ENCODE measurements at places on chromosomes 4 and X.

DNA sequence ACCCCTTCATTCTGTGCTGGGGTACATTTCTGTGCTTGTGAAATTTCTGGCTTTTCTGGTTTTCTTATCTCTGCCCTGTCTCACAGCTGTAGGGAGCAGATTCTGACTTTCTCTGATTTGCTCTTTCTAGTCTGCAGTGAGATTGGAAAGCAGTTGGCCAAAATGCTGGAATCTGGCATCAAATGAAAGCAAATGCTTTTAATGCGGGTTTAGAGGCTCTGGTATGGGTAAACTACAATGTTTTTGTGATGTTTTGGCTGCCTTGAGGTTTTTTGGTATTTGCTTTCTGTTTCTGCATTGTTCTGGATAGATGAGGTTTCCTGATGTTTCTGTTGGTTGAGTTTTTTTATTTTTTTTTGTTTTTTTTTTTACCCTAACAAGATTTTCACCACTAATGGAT is 23.8 kb downstream of the SMIM20 start:
- no peak for DNase-seq

DNA sequence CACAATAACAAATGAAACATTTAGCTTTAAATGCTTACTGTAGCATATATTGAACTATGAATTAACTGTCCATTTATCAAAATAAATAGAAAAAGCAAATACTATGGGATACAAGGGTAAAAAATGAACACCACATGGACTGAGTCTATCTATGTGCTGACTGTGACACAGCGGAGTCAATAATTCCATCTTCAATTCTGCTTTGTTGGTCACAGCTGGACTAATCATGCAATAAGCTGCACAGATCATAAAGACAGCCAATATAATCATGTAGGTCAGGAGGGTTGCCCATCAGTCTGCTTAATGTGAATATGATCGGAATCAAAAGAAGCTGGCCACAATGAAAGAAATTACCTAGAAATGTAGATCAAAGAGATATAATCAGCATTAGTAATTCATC is 95.7 kb upstream of the FAM47A start:
- DNase-seq, result no peak

- no peak for DNase-seq
These were observed 56.2 kb upstream of the ANKRD50 start for GRCh38 chr4:124768596-124769365.

DNA sequence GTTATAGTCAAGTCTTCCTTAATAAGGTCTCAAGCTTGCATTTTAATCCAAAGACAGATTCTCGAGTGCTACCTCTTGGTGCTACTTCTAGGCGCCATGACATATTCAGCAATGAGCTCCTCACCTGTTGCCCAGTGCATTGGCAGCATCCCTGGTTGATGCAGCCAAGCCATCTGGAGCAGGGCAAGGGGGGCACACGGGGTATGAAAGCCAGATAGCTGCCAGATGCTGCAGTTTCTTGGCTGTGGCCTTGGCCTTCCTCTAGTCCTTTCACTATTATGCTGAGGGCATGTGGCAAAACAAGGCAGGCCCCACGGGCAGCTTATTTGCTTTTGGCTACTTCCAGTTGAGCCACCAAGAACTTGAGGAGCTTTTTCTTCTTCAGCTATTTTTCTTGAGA is 168.6 kb upstream of the PGRMC2 start:
- no peak for DNase-seq

DNA sequence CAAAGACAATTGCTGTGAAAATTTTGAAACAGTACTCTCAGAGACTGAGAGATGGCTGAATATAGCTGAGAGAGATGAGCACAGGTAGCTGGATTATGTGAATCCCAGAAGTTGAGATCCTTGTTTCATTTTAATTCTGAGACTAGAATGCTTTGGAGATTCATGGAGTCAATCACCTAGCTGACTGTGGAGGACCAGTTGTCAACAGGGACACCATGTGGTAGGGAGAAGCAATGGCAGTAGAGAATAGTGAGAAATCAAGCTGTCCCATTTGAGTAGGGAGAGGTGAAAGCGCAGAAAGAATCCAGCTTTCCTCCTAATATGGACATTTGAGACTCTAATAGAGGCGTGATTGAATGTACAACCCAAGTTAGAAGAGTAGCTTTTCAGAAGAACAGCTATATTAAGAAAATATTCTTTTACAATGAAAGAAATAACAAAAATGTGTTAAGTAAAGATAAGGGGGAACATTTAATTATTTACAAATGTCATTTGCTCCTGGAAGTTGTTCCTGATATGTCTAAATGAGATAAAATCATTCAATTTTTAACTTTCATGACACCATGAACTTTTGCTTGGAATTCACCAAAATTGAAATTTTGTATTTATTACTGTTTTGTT is 30.3 kb upstream of the GLRB start:
- no peak for DNase-seq

GRCh38 chrX:40154853-40155588 is 57.3 kb upstream of the BCOR start:
- no peak for DNase-seq

DNA sequence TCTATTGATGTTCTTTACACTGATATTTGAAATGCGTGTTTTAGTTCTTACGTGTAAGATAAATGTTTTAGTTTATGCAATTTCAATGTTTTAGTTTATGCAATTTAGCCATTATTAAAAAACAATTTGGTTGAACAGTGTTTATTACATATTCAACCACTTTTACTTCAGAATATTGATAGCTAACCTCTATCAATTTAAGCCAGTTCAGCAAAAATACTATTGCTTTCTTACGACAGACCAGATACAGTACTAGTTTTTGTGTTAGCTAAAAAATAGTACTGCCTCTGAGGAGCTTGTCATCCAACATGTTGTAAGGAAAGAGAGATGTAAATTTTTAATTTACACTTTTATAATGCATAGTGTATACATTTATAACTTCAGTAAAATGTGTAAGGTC is 361.7 kb upstream of the FAT1 start:
- no peak for DNase-seq

DNA sequence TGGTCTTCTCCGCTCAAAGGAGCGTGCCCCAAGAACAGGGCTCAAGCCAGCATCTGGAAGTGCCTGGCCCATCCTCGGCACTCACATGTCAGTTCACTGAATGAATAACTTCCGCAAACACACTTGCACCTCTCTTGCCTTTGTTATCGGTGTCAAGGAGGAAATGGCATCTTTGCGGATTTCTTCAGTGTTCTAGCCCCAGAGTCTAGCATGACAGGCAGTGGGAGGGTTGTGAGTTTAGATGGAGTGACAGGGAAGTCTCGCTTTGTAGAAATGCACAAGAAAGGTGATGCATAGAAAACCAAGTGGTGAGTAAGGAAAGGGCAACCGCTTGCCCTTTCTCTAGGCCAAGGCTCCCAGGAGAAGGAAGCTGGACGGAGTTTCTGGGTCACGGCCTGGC is 17.6 kb upstream of the MECP2 start:
- no peak for DNase-seq

DNA sequence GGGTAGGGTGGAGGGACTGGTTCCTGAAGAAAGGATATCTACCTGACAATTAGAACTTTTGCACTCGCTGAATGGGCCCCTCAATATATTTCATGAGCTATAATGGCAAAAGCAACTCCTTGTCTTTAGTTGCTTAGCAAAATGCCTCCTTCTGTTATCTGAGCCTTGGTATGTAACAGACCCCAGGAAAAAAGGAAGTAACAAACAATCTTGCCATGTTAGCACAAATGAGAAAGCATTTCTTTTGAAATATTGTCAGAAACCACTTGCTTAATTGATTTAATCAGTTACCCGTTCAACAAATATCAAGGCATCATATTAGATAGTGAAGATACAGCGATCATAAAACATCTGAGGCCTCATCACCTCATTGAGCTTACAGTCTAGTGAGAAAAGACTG is 74.6 kb upstream of the MAGEA10 start:
- DNase-seq, result no peak

DNA sequence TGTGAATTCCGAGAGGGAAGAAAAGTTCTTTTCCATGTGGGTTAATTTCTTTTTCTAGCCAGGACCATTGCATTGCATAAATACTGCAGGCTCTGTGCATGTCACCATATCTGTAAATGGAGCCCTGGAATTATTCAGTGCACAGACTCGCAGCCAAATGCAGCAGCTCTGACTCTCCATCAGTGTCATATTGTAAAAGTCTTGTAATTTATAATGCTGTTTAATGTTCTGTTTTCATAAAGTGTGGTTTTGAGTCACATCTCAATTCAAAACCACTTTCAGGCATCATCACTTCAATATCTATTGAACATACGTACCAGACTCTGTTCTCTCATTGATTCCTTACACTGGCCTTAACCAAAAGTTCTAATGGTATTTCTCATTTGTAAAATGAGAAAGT is 193.9 kb upstream of the RPL34 start:
- no peak for DNase-seq

DNA sequence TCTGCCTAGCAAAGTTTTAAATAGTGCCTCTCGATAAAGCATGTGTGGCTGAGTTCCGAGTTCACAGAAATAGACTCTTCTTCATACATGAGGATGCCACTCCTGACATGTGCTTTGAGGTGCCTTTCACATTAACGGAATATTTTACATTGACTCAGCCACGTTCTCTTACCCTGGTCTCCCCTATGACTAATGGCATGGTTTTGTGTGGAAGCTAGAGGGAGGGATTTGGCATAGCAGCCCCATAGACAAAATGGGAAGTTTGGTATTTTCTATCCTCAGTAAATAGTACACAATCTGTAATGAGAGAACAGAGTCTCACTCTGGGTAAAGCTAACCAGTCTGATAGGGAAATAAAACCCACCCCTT is 68.9 kb downstream of the PCDH19 start:
- DNase-seq, result no peak

- no peak for DNase-seq
These were observed 1.2 kb downstream of the GUCY1A1 start for GRCh38 chr4:155667568-155668511.

Measured in activated CD4-positive, alpha-beta T cell treated with anti-CD3 and anti-CD28 coated beads for 4 hours (primary cell).